Anterior cingulate cortex (tissue), 58 donors: ENCODE measurements at places on chromosomes 2 and 18.

- DNase-seq: no peak
Measured at GRCh38 chr2:116098049-116098448, 1655.6 kb downstream of the DPP10 start.

DNA sequence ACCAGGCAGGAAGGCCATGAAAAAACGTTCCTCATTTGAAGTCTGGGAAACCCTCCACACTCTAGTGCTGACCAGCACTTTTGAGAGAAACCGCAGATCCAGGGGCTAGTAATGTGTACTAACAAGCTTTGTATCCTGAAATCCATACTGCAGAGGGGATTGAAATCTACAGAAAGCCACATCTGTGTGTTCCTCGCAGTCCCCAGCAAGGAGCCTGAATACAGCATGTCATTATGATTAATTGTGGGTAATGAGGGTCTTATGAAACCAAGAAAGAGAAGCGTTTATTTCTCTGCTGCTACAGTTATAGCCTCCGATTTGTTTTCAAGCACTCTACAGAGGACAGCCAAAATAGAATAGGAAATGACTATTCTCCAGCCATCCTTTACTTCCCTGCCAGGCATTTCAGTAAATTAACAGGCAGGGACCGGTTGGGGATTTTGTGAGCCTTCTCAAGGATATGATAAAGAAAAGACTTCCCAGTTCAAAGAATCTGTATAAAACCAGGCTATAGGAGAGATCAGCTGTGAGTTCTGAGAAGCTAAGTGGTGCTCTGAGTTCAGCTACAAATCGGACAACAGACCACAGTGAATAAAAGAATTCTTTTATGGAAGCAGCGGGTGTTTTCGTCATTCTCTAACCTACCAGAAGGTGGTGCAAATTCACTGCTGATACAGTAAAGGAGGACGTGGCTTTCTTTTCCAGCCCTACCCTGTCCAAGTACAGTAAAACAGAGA lies 133.4 kb downstream of the INSIG2 start:
- DNase-seq: no peak

DNA sequence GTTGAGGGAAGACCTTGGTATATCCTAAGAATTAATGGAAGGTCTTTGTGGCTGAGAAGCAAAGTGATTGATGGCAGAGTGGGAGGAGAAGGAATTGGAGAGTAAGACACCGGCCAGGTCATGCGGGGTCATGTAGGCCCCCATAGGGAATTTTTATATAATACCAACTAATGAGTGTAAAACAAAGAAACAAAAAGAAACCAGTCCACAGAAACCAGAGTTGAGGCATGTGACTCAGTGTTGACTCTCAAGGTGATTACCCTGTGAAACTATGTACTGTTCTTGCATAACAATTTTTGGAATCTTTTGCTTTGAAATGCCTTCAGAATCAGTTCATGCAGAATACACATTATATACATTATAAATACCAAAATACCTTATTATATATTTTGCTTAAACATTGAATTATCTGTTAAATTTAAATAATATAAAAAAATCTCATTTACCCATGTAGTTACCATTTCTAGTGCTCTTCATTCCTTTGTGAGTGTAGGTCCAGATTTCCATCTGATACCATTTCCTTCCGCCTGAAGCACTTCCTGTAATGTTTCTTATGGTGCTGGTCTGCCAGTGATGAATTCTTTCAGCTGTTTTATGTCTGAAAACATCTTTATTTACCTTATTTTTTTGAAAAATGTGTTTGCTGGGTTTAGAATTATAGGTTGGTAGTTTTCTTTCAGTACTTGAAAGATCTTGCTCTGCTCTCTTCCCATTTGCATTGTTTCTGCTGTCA lies 8.6 kb downstream of the CLIP4 start:
- no peak for DNase-seq

- no peak for DNase-seq
Measured at GRCh38 chr2:159139216-159139933, 147.1 kb downstream of the WDSUB1 start.

GRCh38 chr2:135586148-135586547 lies 54.9 kb downstream of the R3HDM1 start:
- DNase-seq: peak; percentile 9

GRCh38 chr2:188607501-188607900 lies 315.8 kb downstream of the GULP1 start:
- DNase-seq: no peak

DNA sequence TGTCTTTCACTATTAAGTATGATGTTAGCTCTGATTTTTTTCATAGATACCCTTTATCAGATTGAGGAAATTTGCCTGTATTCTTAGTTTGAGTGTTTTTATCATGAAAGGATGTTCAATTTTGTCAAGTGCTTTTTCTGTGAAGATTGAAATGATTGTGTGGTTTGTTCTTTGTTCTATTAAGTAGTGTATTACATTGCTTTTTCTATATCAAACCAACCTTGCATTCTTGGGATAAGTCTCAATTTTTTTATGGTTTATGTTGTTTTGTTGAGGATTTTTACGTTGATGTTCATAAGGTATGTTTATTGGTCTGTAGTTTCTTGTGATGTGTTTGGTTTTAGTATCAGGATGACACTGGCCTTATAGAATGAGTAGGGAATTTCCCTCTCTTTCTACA lies 19.1 kb downstream of the PDK1 start:
- no peak for DNase-seq

- no peak for DNase-seq
Measured at GRCh38 chr2:45721150-45721549, 69.7 kb downstream of the PRKCE start.

DNA sequence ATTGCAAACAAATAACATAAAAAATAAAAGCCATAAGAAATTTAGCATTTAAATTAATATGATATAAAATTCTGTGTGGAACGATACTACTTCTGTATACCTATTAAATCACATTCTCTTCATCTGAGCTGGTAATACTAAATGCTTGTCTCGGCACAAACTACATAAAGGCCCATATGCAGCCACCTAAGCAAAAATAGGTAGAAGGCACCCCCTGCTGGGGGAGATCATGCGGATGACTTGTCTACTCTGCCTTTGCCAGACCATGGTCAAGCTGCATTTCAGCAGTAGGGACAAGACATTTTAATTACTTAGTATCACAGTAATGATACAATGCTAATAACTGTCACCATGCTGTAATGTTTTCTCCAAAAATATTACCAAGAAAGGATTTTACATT lies 108.0 kb downstream of the CDH19 start:
- peak; percentile 9 for DNase-seq

GRCh38 chr2:30315391-30316063 lies 84.2 kb downstream of the LBH start:
- DNase-seq: no peak
